ENCODE measurements at places on chromosomes 1 and 21. TPM values are rescaled to one million over a fixed set of nuclear protein-coding genes. Genes with fewer than 3 reads are reported as not detected.

Gene CAMK2N1
- total RNA-seq = 1.7 TPM

Gene PTAFR
- 1.6 TPM for total RNA-seq

Gene KRTAP13-2
- not detected for total RNA-seq

Gene MYCL
- total RNA-seq = 2.4 TPM

Gene S100A1
- total RNA-seq = 4.7 TPM

Gene CD53
- total RNA-seq = 8.2 TPM

Gene FAM151A
- not detected for total RNA-seq

Gene RGS7
- total RNA-seq = 0.13 TPM

Gene OR6K3
- total RNA-seq = not detected

Gene LEMD1
- total RNA-seq = not detected

Gene MIXL1
- 0.27 TPM for total RNA-seq

- H3K27me3 ChIP-seq = no peaks in the 10 kb centered on the region
- no peak overlapping the region for H3K4me3 ChIP-seq
- no peaks in the 10 kb centered on the region for H3K4me1 ChIP-seq
- no peak overlapping the region for H3K27ac ChIP-seq
- H3K36me3 ChIP-seq = no peaks in the 10 kb centered on the region
- DNase-seq = peak; percentile 26
Observed at GRCh38 chr1:115112496-115113375, 23.4 kb upstream of the TSPAN2 start.

DNA sequence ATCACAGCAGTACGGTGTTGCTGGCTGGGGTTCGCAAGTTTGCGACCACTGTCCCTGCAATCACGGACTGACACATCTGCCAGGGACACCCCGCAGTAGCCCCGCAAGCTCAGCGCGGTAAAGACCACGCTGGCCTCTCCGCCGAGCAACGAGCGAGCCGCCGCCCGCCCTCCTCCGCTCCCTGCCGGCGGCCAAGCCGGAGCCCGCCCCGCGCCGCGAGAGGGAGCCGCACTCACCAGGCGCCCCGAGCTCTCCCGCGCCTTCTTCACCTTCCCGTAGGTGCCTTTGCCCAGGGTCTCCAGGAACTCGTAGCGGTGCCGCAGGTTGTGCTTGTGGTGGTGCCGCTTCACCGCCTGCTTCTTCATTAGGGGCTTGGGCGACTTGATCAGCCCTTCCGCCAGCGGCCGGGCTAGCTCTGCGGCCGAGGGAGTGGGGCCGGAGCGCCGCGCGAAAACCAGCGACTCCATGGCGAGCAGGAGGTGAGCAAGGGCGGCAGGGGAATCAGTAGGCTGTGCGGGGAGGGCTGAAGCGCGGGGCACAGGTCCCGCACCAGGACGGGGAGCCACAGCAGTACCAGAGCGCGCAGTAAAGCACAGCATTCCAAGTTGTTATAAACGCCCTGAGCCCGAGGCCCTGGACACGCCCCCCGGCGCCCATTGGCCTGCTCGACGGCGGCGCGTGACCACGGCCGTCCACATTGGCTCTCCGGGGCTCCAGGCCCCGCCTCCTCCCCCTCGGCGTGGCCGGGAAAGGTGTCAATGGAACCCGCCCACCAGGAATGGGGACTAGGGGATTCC is at the start of gene NUAK2:
Gene NUAK2 (minus strand): TSS at position 584 of the 797 bp plus-strand sequence. CDS start 117 bp downstream, at position 467.
- peaks cover 36% of the 10 kb centered on the region for H3K4me1 ChIP-seq
- peak; percentile 88 for DNase-seq

GRCh38 chr1:226004396-226004795 is 5.3 kb upstream of the SDE2 start:
- H3K4me1 ChIP-seq = peaks cover 20% of the 10 kb centered on the region
- H3K36me3 ChIP-seq = no peaks in the 10 kb centered on the region
- H3K4me3 ChIP-seq = no peak overlapping the region
- H3K27ac ChIP-seq = no peak overlapping the region

- H3K4me3 ChIP-seq = no peak overlapping the region
- no peaks in the 10 kb centered on the region for H3K27me3 ChIP-seq
- H3K27ac ChIP-seq = no peak overlapping the region
- no peak for DNase-seq
- H3K36me3 ChIP-seq = peaks cover 50% of the 10 kb centered on the region
Observed at GRCh38 chr1:68128157-68128556, 77.7 kb upstream of the DIRAS3 start.

DNA sequence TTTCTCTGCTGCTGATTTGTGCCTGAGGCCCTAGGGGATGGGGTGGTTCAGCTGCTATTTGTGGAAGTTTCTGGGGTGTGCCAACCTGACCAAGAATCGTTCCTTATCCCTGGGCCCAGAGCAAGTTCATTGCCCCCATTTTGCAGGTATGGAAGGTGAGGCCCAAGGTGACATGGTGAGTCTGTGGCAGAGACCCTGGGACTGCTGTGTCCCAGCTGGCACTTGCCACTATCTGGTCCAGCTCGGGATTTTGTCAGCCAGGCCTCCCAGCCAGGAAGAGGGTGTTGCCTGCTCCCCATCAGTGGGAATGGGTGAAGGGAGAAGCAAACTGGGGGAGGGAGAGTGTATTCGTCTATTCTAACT is 18.9 kb upstream of the LRP8 start:
- H3K4me1 ChIP-seq = peaks cover 5% of the 10 kb centered on the region
- no peak overlapping the region for H3K27ac ChIP-seq
- H3K4me3 ChIP-seq = no peak overlapping the region
- no peaks in the 10 kb centered on the region for H3K36me3 ChIP-seq
- peaks cover 4% of the 10 kb centered on the region for H3K27me3 ChIP-seq

DNA sequence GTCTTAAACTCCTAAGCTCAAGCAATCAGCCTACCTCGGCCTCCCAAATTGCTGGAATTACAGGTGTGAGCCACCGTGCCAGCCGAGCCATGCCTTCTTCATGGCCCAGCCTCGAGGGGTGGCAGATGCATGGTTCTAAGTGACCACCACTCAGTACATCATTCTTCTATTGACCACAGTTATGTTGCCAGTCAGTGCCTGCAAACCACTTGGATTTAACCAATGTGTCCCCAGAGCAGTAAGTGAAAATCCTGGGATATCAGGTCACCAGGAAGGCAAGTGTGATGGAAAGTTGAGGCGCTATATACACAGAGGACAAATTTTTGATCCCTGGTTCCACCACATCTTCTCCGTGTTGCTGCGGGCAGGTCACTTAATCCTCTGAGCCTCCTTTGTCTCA is 37.0 kb upstream of the RD3 start:
- peaks cover 45% of the 10 kb centered on the region for H3K4me1 ChIP-seq
- H3K27ac ChIP-seq = no peak overlapping the region
- no peak for DNase-seq
- H3K36me3 ChIP-seq = no peaks in the 10 kb centered on the region
- H3K4me3 ChIP-seq = no peak overlapping the region
- H3K27me3 ChIP-seq = no peaks in the 10 kb centered on the region

DNA sequence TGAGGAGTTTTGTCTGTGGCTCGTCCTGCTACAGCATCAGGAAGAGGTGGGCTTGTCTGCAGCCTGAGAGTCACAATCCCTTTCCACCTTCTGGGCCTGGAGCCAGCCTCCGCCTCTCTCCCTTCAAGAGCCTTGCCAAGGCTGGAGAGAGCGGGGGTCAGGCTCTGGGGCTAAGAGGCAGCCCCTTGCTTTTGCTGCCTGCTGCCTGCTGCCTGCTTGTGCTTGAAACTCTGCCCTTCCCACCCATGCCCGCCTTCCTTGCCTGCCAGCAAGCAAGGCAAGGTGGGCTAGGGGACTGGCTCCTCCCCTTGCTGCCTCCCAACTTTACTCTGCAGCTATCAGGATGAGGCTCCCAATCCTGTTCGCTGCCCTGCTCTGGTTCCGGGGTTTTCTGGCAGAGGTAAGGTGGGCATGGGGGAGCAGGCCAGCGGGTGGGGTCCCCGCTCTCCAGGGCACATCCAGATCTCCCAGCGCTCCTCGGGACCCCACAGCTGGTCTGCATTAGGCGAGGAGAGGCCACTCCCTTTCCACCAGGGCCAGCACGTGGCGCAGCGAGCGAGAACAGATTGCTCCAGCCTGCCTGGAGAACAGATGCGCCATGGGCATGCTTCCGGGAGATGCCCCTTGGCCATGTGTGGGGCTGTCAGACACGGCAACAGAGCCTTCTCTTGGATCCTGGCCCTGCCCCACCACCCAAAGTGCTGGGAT is 7.5 kb upstream of the PTPN7 start:
- peaks cover 2% of the 10 kb centered on the region for H3K27me3 ChIP-seq
- H3K4me3 ChIP-seq = no peak overlapping the region
- H3K4me1 ChIP-seq = peaks cover 32% of the 10 kb centered on the region

- no peak overlapping the region for H3K27ac ChIP-seq
- H3K4me1 ChIP-seq = peaks cover 4% of the 10 kb centered on the region
- no peaks in the 10 kb centered on the region for H3K36me3 ChIP-seq
- H3K4me3 ChIP-seq = no peak overlapping the region
Observed at GRCh38 chr1:200483491-200484143, 73.8 kb upstream of the ZNF281 start.

GRCh38 chr1:53362270-53362669 is 34.4 kb upstream of the LRP8 start:
- no peak overlapping the region for H3K27ac ChIP-seq
- H3K4me3 ChIP-seq = no peak overlapping the region
- DNase-seq = no peak
- H3K36me3 ChIP-seq = no peaks in the 10 kb centered on the region
- H3K27me3 ChIP-seq = peaks cover 2% of the 10 kb centered on the region

- no peak for DNase-seq
- H3K4me1 ChIP-seq = no peaks in the 10 kb centered on the region
- H3K27me3 ChIP-seq = no peaks in the 10 kb centered on the region
- H3K27ac ChIP-seq = no peak overlapping the region
- peaks cover under 1% of the 10 kb centered on the region for H3K36me3 ChIP-seq
Observed at GRCh38 chr21:40047211-40047610, 180.0 kb downstream of the PCP4 start.

DNA sequence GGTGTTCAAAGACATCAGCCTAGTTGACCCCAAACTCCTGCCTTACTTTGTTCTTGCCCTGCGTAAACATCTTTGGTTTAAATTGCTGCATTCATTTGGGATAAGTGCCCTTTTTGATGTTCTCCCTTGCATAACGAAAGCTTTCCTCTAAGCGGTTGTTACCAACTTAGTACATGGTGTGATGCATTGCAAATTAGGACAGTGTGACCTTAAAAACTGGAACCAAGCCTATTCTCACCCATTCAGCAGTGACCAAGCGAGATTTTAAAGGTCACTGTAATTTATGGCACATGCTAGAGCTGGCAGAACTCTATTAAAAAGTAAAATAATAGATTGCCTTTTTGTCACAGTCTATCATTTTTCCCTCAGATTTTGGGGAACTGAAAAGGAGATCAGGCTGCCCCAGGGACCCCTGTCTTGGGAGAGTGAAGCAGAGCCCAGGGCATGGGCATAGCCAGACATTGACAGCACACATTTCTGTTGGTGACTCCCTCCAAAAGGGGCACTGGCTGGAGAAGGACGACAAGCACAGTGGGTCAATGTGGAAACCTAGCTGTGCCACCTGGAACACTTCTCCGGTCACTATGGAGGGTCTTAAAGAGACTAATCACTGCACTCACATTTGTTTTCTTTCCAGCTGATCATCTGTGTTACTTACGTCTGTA is 63.9 kb downstream of the KCNK1 start:
- no peaks in the 10 kb centered on the region for H3K4me1 ChIP-seq
- H3K36me3 ChIP-seq = no peaks in the 10 kb centered on the region
- DNase-seq = no peak
- no peak overlapping the region for H3K4me3 ChIP-seq
- no peak overlapping the region for H3K27ac ChIP-seq

GRCh38 chr1:67626090-67626860 is 58.7 kb upstream of the GADD45A start:
- peaks cover 4% of the 10 kb centered on the region for H3K4me1 ChIP-seq
- no peak overlapping the region for H3K27ac ChIP-seq
- no peaks in the 10 kb centered on the region for H3K27me3 ChIP-seq
- DNase-seq = peak; percentile 17

DNA sequence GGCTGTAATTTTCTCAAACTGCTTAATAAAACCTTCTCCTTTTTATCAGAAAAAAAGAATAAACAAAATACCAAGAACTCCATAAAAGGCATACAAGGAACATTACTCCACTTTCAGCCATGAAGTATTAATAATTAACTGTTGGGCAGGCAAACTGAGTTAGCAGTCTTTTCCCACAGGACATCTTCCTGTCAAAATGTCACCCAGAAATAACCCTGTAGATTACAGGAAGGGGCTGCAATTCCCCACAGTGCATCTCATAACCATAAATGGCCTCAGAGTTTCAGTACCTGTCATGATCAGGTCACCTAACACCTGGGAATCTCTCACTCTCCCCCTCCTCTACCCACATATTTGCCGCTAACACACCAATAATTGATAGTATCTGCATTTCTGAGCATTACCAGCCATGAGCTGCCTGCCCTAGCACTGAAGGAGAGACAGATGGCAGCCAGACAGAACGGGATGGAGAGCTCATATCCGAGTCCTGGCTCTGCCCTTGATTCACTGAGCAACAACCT is 475.0 kb downstream of the SMYD3 start:
- H3K36me3 ChIP-seq = no peaks in the 10 kb centered on the region
- no peak overlapping the region for H3K27ac ChIP-seq
- H3K4me3 ChIP-seq = no peak overlapping the region
- H3K27me3 ChIP-seq = no peaks in the 10 kb centered on the region
- no peak for DNase-seq

- no peak for DNase-seq
- H3K27ac ChIP-seq = no peak overlapping the region
- no peaks in the 10 kb centered on the region for H3K27me3 ChIP-seq
Observed at GRCh38 chr1:119462964-119463363, 44.0 kb upstream of the HSD3B1 start.

- no peaks in the 10 kb centered on the region for H3K36me3 ChIP-seq
- H3K27me3 ChIP-seq = peaks cover 21% of the 10 kb centered on the region
- H3K27ac ChIP-seq = no peak overlapping the region
- peaks cover 6% of the 10 kb centered on the region for H3K4me1 ChIP-seq
Observed at GRCh38 chr21:40852563-40852962, 5.6 kb upstream of the DSCAM start.

Measured in muscle of leg (tissue), 16 donors.